CD4-positive, alpha-beta memory T cell (primary cell): ENCODE measurements at places on chromosomes 16 and 17.

DNA sequence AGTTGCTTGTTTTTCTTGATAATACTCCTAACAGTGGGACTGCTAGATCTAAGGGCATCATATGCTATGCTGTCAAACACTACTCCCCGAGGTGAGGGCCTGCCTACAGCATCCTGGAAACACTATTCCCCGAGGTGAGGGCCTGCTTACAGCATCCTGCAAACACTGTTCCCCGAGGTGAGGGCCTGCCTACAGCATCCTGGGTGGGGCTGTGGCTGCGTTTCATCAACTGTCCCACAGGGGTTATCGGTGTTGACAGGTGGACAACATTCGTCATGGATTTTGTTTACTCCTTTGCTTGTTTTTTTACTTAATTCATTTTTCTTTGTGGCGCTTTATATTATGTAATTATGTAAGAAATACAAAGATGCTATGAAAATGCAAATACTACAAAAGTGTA lies 22.5 kb downstream of the NPRL3 start:
- no peak for DNase-seq

GRCh38 chr17:7932483-7932891 lies 481 bp downstream of the CNTROB start:
- no peak for DNase-seq

DNA sequence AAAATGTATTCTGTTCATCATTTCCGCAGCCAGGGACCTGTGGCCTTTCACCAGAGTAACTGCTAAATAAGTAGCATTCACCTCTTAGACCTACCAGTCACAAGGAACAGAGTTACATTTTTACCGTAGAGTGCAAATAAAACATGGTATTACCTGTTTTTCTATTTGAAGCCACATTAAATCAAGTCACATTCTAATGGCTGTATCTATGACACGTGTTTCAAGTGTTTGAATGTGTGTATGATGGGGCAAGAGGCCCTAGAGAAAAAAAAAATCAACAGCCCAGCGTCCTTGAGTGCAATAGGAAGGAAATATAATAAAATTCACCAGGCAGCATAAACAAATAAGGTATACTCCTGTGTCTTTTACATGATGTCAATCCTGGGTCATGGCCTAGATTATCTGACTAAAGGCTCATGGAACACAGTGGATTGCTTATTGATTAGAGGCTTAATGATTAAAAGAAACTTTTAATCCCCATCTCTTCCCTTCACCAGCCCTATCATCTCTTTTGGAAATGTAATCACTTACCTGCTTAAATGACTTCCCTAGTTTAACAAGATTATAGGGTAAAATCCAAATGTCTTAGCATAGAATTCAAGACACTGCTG lies 168.7 kb upstream of the CDH5 start:
- DNase-seq = no peak

- DNase-seq = no peak
Observed at GRCh38 chr17:64103391-64104364, 26.3 kb downstream of the ERN1 start.

- DNase-seq = no peak
Observed at GRCh38 chr17:48909783-48910182, 1.6 kb downstream of the UBE2Z start.

- DNase-seq = no peak
Observed at GRCh38 chr17:66643815-66644710, 190.9 kb upstream of the CACNG5 start.

DNA sequence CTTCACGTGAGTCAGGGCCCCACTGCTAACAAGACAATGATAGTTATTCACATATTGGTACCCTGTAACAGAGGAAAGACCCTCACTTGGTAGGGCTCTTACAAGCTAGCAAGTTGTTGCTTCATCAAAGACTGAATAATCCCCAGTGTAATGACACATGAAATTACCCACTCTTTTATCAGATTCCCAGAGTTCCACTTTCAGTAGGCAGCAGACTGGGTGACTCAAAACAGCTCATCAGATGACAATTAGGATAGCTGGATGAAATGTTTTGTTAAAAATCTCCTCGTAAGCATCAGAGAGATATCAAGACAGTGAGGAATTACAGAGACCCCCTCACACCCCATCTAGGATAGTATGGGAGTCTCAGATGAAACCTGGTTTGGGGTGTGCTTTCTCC lies 6.8 kb upstream of the OR1E2 start:
- no peak for DNase-seq

DNA sequence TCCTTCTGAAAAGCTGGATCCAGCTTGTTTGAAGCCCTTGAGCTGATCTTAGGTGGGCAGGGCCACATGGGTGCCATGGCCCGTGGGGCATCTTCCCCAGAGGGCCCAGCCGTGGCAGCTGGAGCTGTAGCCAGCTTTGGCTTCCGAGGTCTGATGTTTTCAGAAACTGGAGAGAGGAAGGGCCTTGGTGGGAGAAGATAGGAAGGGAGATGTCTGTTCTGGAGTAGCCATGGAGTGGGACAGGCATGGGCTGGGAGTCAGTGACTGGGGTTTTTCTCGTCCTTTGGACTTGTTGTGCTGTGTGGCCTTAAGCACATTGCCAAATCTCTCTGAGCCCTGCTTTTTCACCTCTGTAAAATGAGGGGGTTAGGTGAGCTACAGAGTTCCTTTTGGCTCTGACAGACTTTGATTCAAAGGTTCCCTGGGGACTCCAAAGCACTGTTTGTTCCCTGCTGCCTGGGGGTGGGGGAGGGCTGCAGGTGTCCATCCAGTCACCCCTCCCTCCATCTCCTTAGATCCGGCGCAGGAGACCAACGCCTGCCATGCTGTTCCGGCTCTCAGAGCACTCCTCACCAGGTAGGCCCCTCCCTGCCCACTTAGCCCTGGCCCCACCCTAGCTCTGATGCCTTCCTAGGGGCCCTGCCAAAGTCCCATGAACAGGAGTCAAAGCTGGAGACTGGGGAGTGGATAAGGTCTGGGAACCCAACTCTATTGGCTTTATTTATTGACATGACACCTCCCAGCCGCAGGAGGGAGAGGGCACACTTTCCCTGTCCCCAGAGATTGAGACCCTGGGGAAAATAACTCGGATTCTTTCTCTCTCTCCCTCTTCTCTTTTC lies 2.1 kb downstream of the PPP1R1B start:
- DNase-seq = no peak

- no peak for DNase-seq
Observed at GRCh38 chr16:89739383-89739782, 18.0 kb downstream of the ZNF276 start.
